Mammary microvascular endothelial cell (primary cell): ENCODE measurements at places on chromosomes 1 and 21. TPM values are rescaled to one million over a fixed set of nuclear protein-coding genes. Genes with fewer than 3 reads are reported as not detected.

Gene VWA5B1
- total RNA-seq = not detected in 2 replicates

Gene KISS1
- total RNA-seq = 12.6 and 21.9 TPM in 2 replicates

Gene RBBP4
- 113 and 117 TPM in 2 replicates for total RNA-seq

Gene ZNF683
- total RNA-seq = not detected in 2 replicates
